Heart right ventricle (tissue), 16 donors: ENCODE measurements at places on chromosomes 6 and 20. TPM values are rescaled to one million over a fixed set of nuclear protein-coding genes. Genes with fewer than 3 reads are reported as not detected.

GRCh38 chr20:25574411-25574810 is 10.9 kb downstream of the NINL start:
- no peaks in the 10 kb centered on the region for H3K36me3 ChIP-seq
- no peak for DNase-seq
- no peak overlapping the region for H3K27ac ChIP-seq
- no peak overlapping the region for H3K4me3 ChIP-seq

DNA sequence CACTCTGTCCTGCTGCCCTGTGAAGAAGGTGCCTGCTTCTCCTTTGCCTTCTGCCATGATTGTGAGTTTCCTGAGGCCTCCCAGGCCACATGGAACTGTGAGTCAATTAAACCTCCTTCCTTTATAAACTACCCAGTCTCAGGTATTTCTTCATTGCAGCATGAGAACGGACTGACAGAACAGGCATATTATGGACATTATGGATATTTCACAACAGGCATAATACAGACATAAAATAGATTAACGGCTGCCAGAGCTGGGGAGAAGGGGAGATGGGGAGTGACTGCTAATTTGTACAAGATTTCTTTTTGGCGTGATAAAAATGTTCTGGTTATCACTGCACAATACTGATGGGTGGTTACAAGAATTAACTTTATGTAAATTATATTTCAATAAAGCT is 29.4 kb downstream of the TRPC4AP start:
- no peak overlapping the region for H3K4me3 ChIP-seq
- no peak overlapping the region for H3K27ac ChIP-seq
- no peak for DNase-seq
- H3K4me1 ChIP-seq, result peaks cover 20% of the 10 kb centered on the region

- DNase-seq, result no peak
- no peaks in the 10 kb centered on the region for H3K36me3 ChIP-seq
- no peaks in the 10 kb centered on the region for H3K4me1 ChIP-seq
- H3K27me3 ChIP-seq, result no peaks in the 10 kb centered on the region
- no peak overlapping the region for H3K4me3 ChIP-seq
Observed at GRCh38 chr6:106773996-106774629, 144.7 kb downstream of the QRSL1 start.

GRCh38 chr6:17269840-17270239 is 11.3 kb upstream of the RBM24 start:
- no peaks in the 10 kb centered on the region for H3K36me3 ChIP-seq
- no peak overlapping the region for H3K4me3 ChIP-seq
- DNase-seq, result no peak

DNA sequence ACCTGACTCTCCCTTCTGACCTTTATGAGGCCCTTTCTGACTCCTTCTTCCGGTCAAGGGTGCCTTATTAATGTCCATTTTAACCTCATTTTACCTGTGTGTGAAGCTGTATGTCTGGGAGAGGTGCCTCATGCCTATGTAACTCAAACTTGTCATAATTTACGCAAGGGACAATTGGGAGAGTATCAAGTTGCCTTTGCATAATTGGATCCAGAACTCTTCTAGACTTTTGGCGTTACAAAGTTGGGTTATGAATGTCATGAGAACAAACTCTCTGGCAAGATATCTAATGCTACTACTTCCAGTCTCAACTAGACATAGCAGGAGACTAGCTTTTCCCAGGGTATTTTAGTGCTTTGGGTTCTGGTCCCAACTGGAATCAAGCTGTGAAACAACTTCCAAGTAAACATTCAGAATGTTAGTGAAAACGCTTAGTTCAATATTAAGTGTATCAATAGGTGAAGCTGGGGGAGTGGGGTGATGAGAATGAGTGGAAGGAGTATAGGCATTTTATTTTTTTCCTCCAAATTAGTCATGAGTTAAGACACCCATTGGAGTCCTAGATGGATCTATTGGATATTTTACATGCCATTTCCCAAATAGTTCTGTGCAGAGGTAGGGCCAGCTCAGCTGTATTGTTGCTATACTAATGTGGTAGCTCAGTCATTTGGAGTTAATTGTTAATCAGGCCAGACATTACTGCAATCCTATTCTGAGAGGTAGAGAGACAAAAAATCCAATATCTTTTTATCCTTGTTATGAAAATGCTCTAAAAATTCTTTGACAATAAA is 159.9 kb downstream of the TFAP2B start:
- H3K27me3 ChIP-seq, result no peaks in the 10 kb centered on the region
- H3K4me3 ChIP-seq, result no peak overlapping the region
- no peak for DNase-seq

- H3K27ac ChIP-seq, result no peak overlapping the region
- DNase-seq, result no peak
- H3K27me3 ChIP-seq, result no peaks in the 10 kb centered on the region
- no peak overlapping the region for H3K4me3 ChIP-seq
Observed at GRCh38 chr6:131288214-131288613, 152.9 kb downstream of the AKAP7 start.

GRCh38 chr6:52399511-52400312 is 20.4 kb upstream of the EFHC1 start:
- H3K4me1 ChIP-seq, result no peaks in the 10 kb centered on the region
- DNase-seq, result peak; percentile 30
- no peak overlapping the region for H3K4me3 ChIP-seq
- no peaks in the 10 kb centered on the region for H3K27me3 ChIP-seq
- H3K36me3 ChIP-seq, result no peaks in the 10 kb centered on the region
- no peak overlapping the region for H3K27ac ChIP-seq

DNA sequence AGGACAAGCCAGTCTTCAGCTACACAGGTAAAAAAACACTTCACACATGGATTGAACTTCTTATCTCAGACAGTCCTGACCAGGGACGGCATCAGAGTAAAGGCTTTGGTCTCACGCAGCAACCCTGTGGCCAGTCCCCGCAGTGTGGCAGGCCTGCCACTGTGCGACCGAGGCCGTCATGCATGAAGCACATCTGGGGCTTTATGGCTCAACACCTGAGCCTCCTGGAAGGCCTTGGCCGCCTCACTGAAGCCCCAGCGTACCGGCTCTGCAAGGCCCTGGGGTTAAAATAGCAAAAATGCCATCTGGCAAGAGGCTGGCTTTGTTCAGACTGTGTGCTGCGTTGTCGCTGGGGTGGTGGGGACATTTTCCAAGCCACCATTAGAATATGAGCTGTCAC is 32.8 kb downstream of the TBC1D7 start:
- peaks cover 63% of the 10 kb centered on the region for H3K36me3 ChIP-seq
- no peak overlapping the region for H3K4me3 ChIP-seq
- no peak overlapping the region for H3K27ac ChIP-seq
- no peaks in the 10 kb centered on the region for H3K4me1 ChIP-seq

- H3K4me1 ChIP-seq, result no peaks in the 10 kb centered on the region
- DNase-seq, result no peak
- no peak overlapping the region for H3K27ac ChIP-seq
- H3K4me3 ChIP-seq, result no peak overlapping the region
- H3K27me3 ChIP-seq, result no peaks in the 10 kb centered on the region
- no peaks in the 10 kb centered on the region for H3K36me3 ChIP-seq
Observed at GRCh38 chr6:97656236-97656635, 373.2 kb upstream of the MMS22L start.

DNA sequence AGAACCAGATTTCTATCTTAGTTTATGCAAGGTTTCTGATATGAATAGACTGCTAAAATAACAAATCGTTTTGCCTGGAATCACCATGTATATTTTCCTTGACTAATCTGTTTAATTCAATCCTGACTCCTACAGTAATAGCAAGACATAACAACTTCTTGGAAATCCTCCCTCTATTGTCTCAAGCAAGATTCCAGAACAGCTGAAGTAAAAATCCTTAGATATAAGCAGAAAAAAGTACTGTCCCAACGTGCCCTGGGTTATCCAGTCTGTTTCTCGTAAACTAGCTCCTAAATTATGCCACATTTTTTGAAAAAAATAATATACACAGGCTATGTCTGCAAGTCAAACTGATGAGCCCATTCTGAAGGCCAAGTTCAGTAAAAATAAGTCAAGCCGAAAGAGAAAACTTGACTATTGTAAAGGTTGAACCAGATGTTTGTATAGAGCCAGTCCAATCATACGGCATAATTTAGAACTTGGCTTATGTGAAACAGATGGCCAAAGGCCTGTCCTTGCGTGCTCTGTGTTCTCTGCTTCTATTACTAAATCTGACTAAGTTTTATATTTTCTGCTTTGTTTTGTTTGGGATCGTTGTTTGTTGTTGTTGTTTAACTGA is 341.6 kb upstream of the NRSN1 start:
- no peak for DNase-seq
- no peaks in the 10 kb centered on the region for H3K4me1 ChIP-seq
- H3K36me3 ChIP-seq, result no peaks in the 10 kb centered on the region
- no peak overlapping the region for H3K4me3 ChIP-seq
- H3K27me3 ChIP-seq, result no peaks in the 10 kb centered on the region

- H3K27me3 ChIP-seq, result no peaks in the 10 kb centered on the region
- peaks cover 45% of the 10 kb centered on the region for H3K4me1 ChIP-seq
- H3K27ac ChIP-seq, result no peak overlapping the region
Observed at GRCh38 chr6:32116674-32117073, 7.5 kb upstream of the TNXB start.

- H3K36me3 ChIP-seq, result no peaks in the 10 kb centered on the region
- H3K27ac ChIP-seq, result no peak overlapping the region
Observed at GRCh38 chr6:139452148-139452876, 77.9 kb upstream of the CITED2 start.

DNA sequence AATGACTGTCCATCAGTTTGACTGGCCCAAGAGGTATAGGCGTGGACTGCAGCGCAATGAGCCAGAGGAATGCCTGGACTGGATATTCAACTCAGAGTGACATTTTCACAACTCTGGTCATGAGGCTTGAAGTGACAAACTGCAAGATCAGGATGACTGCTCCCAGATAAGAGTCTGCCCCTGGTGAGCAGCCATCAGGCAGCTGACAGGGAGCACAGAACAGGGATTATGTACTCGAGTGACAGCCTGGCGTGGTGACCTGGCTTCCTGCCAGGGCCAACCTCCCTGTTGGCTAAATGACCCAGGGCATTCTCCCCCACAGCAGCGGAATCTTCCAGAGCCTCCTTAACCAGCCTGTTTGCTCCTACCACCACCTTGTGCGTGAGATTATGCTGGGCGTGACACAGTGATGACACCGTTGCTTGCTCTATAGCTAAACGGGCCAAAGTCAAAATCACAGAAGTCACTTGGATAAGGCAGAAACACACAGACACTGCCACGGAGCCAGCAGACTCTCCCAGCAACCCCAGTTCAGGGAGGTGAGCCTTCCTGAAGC is 209.1 kb upstream of the JARID2 start:
- no peaks in the 10 kb centered on the region for H3K36me3 ChIP-seq
- DNase-seq, result peak; percentile 84
- peak overlapping the region; percentile 69 for H3K27ac ChIP-seq
- peaks cover 4% of the 10 kb centered on the region for H3K4me1 ChIP-seq
- no peak overlapping the region for H3K4me3 ChIP-seq
- no peaks in the 10 kb centered on the region for H3K27me3 ChIP-seq

DNA sequence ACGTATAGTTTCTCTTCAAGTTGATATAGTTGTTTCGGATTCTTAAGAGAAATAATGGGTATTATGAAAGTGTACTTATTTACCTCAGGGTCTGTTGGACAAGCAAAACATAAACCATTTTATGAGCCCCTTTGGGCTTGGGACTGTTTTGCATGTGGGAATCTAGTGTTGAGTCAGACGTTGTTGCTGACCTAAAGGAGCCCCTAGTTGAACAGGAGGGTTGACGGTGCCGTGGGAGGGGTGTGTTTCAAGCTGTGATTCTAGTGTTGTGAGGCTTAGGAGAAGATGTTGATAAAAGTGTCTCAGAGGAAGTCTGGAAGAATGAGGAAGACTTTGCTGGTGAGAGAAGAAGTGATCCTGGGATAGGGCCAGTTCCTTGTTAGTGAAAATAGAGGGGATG is 140.0 kb downstream of the ARID1B start:
- H3K4me1 ChIP-seq, result peaks cover 38% of the 10 kb centered on the region
- DNase-seq, result no peak
- peak overlapping the region; percentile 54 for H3K27ac ChIP-seq
- H3K27me3 ChIP-seq, result no peaks in the 10 kb centered on the region
- H3K4me3 ChIP-seq, result no peak overlapping the region

DNA sequence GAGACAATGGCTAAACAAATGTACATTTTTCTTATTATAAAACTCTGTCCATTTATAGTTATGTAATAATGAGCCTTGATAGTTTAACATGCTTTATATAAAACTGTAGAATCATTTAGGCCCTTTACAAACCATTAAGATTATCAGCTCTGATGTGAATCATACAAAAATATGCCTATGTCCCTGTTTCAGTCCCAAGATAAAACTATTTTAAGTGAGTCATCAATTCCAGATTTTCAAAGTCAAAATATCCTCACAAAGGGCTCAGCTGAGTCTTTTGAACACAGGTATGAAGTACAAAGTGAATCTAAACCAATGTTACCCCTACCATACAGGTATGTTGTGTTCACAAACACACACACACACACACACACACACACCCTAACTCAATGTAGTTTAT is 88.0 kb downstream of the PTPRK start:
- no peak for DNase-seq
- no peaks in the 10 kb centered on the region for H3K27me3 ChIP-seq
- no peak overlapping the region for H3K27ac ChIP-seq
- H3K4me3 ChIP-seq, result no peak overlapping the region

GRCh38 chr6:157541618-157542413 is 160.8 kb downstream of the ZDHHC14 start:
- H3K27ac ChIP-seq, result peak overlapping the region; percentile 46
- H3K4me1 ChIP-seq, result peaks cover 27% of the 10 kb centered on the region
- no peaks in the 10 kb centered on the region for H3K27me3 ChIP-seq
- no peaks in the 10 kb centered on the region for H3K36me3 ChIP-seq

- no peaks in the 10 kb centered on the region for H3K27me3 ChIP-seq
- no peak for DNase-seq
- no peak overlapping the region for H3K4me3 ChIP-seq
- H3K36me3 ChIP-seq, result peaks cover 6% of the 10 kb centered on the region
- no peaks in the 10 kb centered on the region for H3K4me1 ChIP-seq
- no peak overlapping the region for H3K27ac ChIP-seq
Observed at GRCh38 chr20:36802326-36803222, 29.0 kb upstream of the DSN1 start.

DNA sequence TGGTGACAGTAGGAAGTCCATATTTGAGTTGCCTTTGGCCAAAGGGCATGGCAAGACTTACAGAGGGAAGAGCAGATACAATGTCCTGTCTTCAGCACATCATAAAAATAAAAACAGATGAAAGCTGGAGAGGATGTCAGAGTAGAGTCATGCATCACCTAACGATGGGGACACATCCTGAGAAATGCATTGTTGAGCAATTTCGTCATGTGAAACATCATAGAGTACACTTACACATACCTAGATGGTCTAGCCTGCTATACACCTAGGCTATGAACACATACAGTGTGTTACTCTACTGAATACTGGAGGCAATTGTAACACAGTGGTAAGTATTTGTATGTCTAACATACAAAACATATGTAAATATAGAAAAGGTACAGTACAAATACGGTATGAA is 75.6 kb downstream of the VEGFA start:
- no peak overlapping the region for H3K27ac ChIP-seq
- H3K27me3 ChIP-seq, result no peaks in the 10 kb centered on the region
- H3K4me1 ChIP-seq, result no peaks in the 10 kb centered on the region
- no peaks in the 10 kb centered on the region for H3K36me3 ChIP-seq
- no peak overlapping the region for H3K4me3 ChIP-seq
- no peak for DNase-seq

Gene FNDC11
- not detected for total RNA-seq

Gene GGT7
- total RNA-seq, result 15.6 TPM

Gene PPP1R16B
- 13.8 TPM for total RNA-seq

Gene OTOR
- not detected for total RNA-seq

Gene RNF182
- not detected for total RNA-seq
